Progenitor cell of endocrine pancreas (in vitro differentiated cells): ENCODE measurements at places on chromosomes 1 and 21. TPM values are rescaled to one million over a fixed set of nuclear protein-coding genes. Genes with fewer than 3 reads are reported as not detected.

- DNase-seq, result no peak
These were observed 154.0 kb downstream of the PSMG1 start for GRCh38 chr21:39029086-39029755.

Gene TNN
- total RNA-seq, result 0.48 and 0.51 TPM in 2 replicates

DNA sequence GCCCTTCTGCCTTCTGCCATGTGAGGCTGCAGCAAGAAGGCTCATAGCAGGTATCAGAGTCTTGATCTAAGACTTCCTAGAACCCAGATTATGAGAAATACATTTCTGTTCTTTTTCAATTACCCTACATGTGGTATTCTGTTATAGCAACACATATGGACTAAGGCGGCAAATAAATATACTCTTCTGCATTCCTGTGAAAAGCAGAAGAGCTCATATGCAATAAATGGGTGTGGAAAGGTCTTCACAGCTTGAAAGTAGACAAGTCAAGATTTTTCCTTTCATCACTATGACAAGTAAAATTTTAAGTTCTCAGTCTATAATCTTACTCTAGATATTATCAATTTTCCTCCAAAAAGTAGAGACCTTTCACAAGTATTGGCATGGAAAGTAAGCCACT, 36.6 kb downstream of the TNFSF18 start:
- DNase-seq, result no peak

DNA sequence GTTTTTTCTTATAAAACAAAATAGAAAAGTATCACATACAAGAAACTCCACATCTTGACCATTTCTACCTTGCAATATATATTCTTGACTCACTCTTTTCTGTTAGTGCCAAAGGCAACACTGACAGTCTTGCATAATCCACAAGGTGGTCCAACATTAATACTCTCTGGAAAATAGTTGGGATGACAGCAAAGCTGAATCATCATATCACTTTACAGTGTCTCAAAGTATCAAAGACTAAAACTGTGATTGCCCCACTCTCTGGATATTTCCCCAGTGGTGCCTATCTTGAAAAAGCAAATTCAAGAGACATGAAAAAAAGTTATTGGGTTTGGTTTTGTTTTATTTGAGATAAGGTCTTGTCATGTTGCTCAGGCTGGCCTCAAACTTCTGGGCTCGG, 14.6 kb upstream of the TGFBR3 start:
- no peak for DNase-seq

GRCh38 chr1:235657269-235657668, 7.7 kb upstream of the GNG4 start:
- no peak for DNase-seq

- DNase-seq, result peak; percentile 53
These were observed 128.6 kb downstream of the PRDM2 start for GRCh38 chr1:13828454-13829151.

GRCh38 chr1:223738465-223739365, 26.4 kb downstream of the CAPN2 start:
- no peak for DNase-seq

Gene FMN2
- 2.3 and 3.2 TPM in 2 replicates for total RNA-seq

- no peak for DNase-seq
These were observed 68.9 kb upstream of the ADAMTS5 start for GRCh38 chr21:27035791-27036190.

Gene AGL
- 26.6 and 29.4 TPM in 2 replicates for total RNA-seq

Gene AK5
- total RNA-seq, result 4.0 and 4.4 TPM in 2 replicates

Gene KCNK2
- 0.42 and 0.60 TPM in 2 replicates for total RNA-seq

Gene XCL2
- total RNA-seq, result not detected in 2 replicates

GRCh38 chr1:198462365-198463019, 78.0 kb downstream of the ATP6V1G3 start:
- no peak for DNase-seq

GRCh38 chr1:36081926-36082485, 1.9 kb upstream of the TEKT2 start:
- no peak for DNase-seq

GRCh38 chr1:44625348-44625747, 48.9 kb downstream of the TMEM53 start:
- DNase-seq, result no peak

Gene KLF17
- not detected in 2 replicates for total RNA-seq

Gene IQGAP3
- 29.6 and 32.4 TPM in 2 replicates for total RNA-seq

Gene RASSF5
- total RNA-seq, result 7.0 and 7.9 TPM in 2 replicates

DNA sequence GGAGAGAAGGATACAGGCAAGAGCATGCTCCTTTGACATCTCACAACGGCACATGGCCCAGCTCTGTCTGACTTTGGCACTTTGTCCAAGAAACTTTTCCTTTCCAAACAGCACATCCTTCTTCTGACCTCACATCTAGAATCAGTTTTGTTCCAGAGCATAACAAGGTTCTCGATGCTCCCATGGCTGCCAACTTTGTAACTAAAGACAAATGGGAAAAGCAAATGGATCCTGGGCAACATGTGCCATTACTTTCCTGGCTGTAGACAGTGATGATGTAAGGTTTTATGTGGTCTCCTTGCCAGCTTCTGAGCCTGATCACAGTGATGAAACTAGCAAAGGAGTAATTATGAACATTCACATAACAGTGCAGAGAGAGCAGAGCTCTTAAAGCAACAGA, 171.8 kb upstream of the C1orf87 start:
- no peak for DNase-seq

DNA sequence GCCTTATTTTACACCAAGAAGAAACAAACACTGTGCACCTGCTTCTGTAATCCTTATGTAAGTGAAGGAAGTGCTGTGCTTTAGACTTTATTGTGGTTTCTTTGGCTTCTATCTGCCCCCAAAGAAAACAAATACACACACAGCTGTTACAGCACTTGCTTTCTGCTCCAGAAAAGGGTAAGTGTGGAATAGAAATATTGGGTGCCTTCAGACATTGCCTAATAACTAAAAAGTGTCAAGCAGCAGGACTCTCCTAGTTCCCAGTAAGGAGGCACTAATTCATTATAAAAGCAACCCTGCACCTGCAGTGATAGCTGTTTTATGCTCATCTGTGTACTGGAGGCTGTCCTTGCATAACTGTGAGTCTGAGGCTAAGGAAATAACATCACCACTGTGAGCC, 23.4 kb upstream of the PRRX1 start:
- no peak for DNase-seq

Gene CYYR1
- 25.8 and 27.5 TPM in 2 replicates for total RNA-seq

GRCh38 chr1:169005776-169006175, 100.7 kb upstream of the ATP1B1 start:
- DNase-seq, result no peak

Gene CD164L2
- not detected in 2 replicates for total RNA-seq

DNA sequence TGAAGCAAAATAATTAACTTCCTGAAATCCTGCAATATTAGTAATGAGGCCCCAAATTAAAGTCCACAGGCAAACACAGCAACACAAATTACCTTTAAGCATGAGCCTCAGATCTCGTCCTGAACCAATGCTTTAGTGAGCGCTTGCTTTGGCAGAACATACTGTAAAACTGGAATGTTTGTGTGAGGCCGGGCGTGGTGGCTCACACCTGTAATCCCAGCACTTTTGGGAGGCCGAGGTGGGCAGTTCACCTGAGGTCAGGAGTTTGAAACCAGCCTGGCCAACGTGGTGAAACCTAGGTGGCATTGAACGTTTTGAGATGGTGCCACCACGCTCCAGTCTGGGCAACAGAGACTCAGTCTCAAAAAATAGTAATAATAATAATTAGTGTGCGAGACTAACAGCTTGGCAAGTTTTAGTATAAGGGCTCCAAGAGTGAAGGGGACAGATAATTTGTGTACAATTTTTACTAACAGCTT, 17.8 kb downstream of the SFPQ start:
- DNase-seq, result no peak

Gene TMEM50B
- total RNA-seq, result 39.4 and 39.9 TPM in 2 replicates

GRCh38 chr1:62040450-62040849, 154.2 kb upstream of the L1TD1 start:
- DNase-seq, result no peak

Gene B3GALT5
- total RNA-seq, result 0.86 and 1.6 TPM in 2 replicates

Gene C1orf116
- total RNA-seq, result 31.3 and 31.9 TPM in 2 replicates

Gene SCYL3
- 14.5 and 14.8 TPM in 2 replicates for total RNA-seq

Gene TMEM125
- total RNA-seq, result 38.7 and 41.1 TPM in 2 replicates

DNA sequence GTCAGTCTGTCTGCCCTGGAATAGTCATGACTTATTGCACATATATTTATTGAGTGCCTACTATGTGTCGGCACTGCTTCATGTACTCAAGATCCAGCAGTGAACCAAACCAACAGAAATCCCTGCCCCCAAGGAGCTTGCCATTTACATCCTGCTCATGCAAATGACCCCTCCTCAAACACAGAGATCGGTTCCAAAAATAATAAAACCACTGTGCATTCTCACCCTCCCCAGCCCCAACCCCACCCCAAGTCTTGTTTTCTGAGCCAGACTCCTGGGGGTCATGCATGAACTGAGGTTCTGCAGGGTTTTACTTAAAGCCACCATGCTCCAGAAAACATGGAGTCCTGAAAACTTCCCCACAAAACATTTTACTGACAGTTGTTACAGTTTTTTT, 61.9 kb downstream of the KIAA0040 start:
- no peak for DNase-seq

- DNase-seq, result no peak
These were observed 83.1 kb upstream of the C1orf174 start for GRCh38 chr1:3983181-3983580.

DNA sequence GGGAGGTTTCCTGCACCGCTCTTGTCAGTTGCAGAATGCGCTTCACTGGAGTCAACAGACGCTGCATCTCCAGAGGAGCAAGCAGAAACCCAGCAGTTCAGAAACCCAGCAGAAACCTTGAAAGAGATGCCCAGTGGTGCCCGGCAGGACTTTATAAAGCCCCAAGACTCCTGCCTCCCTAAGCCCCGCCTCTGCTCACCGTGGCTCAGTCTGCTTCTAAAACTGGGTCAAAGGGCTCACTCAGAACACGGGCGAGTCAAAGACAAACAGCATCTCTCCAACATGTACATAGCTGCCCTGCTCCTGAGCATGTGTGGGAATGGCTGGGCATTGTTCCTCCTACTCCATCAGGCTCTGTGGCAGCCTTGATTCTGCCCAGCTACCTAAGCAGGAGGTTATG, at the start of gene HMGCS2:
TSS of gene HMGCS2 (minus strand) at position 128 of the 400 bp plus-strand sequence. CDS start at position 67, 61 bp downstream.
- no peak for DNase-seq

- DNase-seq, result no peak
These were observed 17.2 kb downstream of the TMEM81 start for GRCh38 chr1:205067031-205067430.

Gene PDZK1IP1
- total RNA-seq, result not detected in 2 replicates

DNA sequence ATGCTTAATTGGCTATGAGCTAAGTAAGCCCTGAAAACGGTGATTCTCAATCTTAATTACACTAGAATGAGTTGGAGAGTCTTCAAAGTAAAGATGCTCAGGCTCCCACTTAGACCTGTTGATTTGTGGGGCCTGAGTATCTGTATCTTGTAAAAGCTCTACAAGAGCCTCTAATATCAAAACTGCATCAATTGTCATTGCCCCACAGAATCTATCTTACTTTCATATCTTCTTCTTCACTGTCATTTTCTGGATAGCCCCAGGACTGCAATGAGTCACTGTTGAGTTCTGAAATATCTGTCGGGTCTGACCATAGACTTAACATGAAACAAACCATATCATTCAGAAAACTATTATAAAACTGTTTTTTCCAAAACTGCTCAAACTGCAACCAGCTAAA, 102.8 kb upstream of the SERTAD4 start:
- no peak for DNase-seq

- no peak for DNase-seq
These were observed at the start of gene ALX3 for GRCh38 chr1:110070671-110071242. Gene ALX3, minus strand, starts transcription at chr1:110070672. Its CDS starts 60 bp downstream, at chr1:110070612.

Gene PCAT6
- total RNA-seq, result 5.6 and 5.7 TPM in 2 replicates

Gene ELF3
- total RNA-seq, result 71.9 and 74.3 TPM in 2 replicates

GRCh38 chr1:216193839-216194443, 229.3 kb downstream of the USH2A start:
- no peak for DNase-seq

Gene PGLYRP4
- total RNA-seq, result not detected in 2 replicates

- DNase-seq, result no peak
These were observed 25.2 kb upstream of the TAL1 start for GRCh38 chr1:47257224-47257623.

DNA sequence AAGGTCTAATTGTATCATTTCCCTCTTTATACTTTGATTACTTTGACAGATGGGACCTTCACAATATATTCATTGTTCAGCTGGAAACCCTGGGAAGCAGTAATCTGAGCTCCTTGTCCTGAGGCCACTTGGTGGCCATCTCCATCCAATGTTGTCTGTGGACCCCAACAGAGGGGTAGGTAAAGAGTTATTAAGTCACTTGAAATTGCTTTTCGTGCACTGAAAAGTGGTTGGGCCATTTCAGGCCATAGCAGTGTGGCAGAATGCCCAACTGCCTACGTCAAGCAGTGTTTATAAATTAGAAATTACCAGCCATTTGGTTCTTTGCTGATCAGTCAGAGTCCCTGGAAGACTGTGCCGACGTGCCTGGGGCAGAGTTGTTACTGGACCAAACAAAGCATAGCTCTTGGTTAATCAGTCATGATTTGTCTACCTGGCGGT, 308.3 kb upstream of the USP25 start:
- no peak for DNase-seq

- DNase-seq, result no peak
These were observed 2.9 kb downstream of the AGPAT3 start for GRCh38 chr21:43867948-43868347.

GRCh38 chr1:160076295-160076694, 5.0 kb upstream of the KCNJ9 start:
- no peak for DNase-seq

Gene LCE2C
- not detected in 2 replicates for total RNA-seq

Gene PROK1
- not detected in 2 replicates for total RNA-seq

Gene C1orf21
- 10.0 and 11.3 TPM in 2 replicates for total RNA-seq

DNA sequence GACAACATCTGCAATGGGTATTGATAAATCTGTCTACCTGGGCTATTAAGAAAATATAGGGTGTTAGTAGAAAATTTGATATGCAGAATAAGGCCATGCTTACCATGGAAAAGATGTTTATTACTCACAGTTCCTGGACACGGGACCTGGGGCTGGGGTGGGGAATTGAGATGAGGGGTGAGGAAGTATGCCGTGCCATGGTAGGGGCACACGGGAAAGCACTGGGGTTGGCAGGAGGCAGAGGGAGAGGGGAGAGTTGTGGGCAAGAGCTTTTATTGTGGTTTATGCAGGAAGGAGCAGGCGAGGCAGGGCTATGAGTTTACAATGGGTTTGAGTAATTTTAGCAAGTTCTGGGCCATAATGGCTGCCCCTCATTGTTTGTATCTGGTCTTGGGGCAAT, 493.8 kb downstream of the SIPA1L2 start:
- no peak for DNase-seq
